HT1080 (cell line): ENCODE measurements at places on chromosomes 2 and 18. TPM values are rescaled to one million over a fixed set of nuclear protein-coding genes. Genes with fewer than 3 reads are reported as not detected.

The UBXN4 gene
- total RNA-seq, result 22.7 and 29.6 TPM in 2 replicates

- no peak for DNase-seq
Measured at GRCh38 chr2:49686291-49686690, 532.0 kb upstream of the FSHR start.

The GKN2 gene
- not detected in 2 replicates for total RNA-seq

DNA sequence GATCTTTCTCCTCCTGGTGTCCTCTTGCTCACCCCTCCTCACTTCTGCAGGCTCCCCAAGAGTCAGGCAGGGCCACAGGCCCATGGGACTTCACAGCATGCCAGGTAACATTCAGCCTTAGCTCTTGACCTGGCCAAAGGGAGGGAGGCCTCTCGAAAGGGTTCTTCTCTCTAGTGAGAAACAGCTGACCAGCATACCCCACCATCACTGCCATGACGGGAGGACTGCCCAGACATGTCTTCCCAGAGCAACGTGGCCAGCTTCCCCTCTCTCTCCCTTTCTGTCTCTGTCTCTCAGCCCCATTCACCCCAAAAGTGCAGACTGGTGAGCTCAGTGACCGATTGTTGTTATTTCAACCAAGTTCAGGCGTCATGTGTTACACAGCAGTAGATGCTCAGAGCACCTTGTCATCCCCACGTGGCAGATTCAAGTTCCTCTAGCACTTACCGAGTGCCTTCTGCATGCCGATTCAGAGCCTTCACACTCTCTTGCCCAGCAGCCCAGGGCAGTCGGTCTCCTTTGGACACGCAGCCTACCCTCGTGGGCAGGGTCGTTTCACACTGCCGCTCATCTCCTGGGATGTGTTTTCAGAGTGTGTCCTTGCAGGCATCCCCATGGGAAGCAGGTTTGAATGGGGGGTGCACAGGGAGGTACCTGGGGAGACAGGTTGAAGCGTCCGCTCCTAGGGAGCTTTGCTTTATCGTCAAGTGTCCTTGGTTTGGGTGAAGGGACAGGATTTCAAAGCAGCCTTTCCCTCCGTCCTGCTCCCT is 259.9 kb downstream of the NDUFA10 start:
- no peak for DNase-seq

DNA sequence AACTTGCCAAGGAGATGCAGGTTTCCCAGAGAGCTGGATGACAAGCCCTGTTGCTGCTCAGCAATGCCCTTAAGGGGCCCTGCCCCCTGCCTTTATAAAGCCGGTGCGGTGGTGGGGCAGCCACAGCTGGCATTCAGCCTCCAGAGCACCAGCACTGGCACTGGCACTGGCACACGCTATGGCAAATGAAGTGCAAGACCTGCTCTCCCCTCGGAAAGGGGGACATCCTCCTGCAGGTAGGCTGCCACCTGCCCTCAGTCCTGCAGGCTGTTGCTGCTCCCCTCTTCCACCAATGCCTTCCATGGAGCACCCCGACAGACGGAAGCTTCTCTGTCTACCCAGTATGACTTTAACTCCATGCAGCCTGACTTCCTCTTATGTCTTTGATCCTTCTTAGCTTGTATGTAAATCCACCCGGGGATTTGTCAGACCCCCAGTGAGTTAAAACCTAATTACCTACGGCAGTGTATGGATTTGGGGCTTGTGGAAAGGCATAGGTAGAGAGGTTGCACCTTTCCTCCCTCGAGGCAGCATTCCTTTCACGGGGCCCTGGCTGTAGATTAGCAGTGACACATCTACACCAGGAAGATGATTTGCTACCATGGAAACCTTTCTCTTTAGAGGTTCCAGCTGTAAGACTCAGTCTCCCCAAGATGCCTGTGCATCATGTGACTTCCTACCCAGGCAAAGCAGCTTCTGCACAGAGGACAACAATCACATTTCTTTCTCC is at the start of gene DAPL1:
Gene DAPL1, plus strand, starts transcription at position 123 of the 730 bp plus-strand sequence. Its CDS starts 56 bp downstream, at position 179.
- no peak for DNase-seq

DNA sequence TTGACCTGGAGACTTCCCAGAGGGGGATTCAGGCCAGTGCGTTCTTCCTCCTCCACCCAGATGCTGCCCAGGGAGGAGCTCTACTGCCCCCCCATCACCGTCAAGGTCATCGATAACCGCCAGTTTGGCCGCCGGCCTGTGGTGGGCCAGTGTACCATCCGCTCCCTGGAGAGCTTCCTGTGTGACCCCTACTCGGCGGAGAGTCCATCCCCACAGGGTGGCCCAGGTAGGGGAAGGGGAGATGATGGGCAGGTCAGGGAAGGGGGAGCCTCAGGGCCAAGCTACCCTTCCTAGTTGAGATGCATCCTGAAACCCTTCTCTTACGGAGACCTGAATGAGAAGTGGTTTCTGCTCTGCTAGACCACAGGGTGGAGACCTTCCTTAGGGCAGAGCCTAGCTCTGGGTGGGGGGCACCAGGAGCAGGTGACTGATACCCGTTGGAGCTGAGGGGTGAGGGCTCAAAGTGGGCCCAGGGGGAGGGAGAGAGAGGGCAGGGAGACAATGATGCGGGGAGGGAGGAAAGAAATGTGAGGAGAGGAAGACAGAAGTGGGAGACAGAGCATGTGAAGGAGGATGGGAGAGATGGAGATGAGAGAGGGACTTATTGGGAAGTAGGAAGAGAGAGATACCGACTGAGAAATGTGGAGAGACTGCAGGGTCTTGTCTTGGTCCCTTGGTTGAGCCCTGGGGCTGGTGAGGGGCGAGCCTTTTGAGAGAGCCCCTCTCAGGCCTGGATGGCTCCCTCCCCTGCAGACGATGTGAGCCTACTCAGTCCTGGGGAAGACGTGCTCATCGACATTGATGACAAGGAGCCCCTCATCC is 159.4 kb downstream of the DYSF start:
- DNase-seq, result no peak

DNA sequence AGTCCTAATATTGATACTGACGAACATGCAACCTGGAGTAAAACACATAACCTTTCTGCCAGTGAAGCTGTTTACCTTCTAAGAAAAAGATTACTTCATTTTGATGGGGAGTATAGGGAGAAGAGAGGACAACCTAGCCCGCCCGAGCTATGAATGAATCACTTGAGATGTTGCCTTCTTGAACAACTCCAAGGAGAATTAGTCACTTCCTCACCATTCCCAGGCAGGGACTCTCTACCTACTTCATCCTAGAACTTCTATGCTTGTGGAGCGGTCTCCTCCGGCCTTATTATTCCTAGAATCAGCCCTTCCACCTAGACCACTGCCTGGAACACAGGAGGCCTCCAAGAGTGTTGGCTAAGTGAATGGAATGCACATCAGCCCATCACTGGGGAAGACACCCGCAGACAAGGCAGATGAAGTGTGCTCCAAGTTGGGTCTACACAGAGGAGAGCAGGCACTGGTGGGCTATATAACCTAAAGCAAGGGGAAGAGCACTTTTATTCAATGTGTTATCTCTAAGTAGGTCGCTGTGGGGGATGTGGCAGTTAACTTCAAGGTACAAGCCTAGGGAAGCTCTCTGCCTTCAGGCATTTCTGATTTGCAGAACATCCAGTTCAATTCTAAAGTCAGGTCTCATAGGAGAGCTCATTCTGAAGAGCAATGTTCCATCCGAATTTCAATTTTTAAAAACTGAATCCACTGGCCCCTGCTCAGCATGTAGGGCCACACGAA is 57.4 kb downstream of the STK39 start:
- DNase-seq, result peak; percentile 94

The NDUFAF7 gene
- total RNA-seq, result 13.6 TPM in 2 replicates

The LGALSL gene
- 1.7 and 3.0 TPM in 2 replicates for total RNA-seq

The SOWAHC gene
- total RNA-seq, result 13.1 and 14.9 TPM in 2 replicates

DNA sequence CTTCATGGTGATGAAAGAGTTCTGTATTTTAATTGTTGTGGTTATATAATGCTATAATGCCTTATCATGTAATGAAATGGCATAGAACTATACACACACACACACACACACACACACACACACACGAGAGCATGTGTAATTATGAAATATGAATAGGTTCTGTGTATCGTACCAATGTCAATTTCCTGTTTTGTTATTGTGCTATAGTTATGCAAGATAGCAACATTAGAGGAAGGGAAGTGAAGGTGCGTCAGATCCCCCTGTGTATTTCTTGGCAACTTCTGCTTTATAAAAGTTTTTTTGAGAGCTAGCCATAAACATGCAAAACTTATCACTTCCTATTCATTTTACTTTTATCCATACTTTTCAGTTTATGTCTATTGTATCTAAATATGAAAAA is 60.7 kb upstream of the ARHGAP15 start:
- no peak for DNase-seq

- peak; percentile 13 for DNase-seq
Measured at GRCh38 chr2:122831649-122832048, 1076.2 kb downstream of the TSN start.

- no peak for DNase-seq
Measured at GRCh38 chr18:76544511-76545345, 49.7 kb upstream of the ZNF516 start.

DNA sequence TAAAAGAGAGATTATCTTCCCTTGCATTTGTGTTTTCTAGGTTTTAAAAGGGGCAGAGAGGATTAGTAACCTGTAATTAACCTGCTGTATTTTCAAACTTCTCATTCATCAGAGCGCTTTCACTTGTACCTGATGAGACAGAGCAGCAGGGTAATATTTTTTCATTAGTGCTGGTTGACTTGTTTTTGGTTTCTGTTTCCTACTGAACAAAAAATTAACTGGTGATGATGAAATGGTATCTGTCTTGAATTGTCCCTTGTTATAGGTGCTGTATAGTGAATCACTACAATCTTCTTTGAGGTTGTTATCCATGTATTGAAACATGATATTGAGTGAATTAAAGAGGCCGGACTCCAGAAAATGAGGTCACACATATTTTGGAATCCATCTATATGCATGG is 37.9 kb downstream of the CDH20 start:
- DNase-seq, result no peak

- peak; percentile 21 for DNase-seq
Measured at GRCh38 chr2:198873503-198874471, 584.0 kb downstream of the SATB2 start.

- peak; percentile 100 for DNase-seq
Measured at GRCh38 chr2:121075006-121075551, 209.9 kb downstream of the TFCP2L1 start.

GRCh38 chr2:240788482-240788881 is 31.5 kb downstream of the KIF1A start:
- no peak for DNase-seq

The AQP12A gene
- not detected in 2 replicates for total RNA-seq

- DNase-seq, result no peak
Measured at GRCh38 chr18:35609236-35609635, 27.7 kb downstream of the GALNT1 start.

The CXCR2 gene
- 0.10 and 0.50 TPM in 2 replicates for total RNA-seq

DNA sequence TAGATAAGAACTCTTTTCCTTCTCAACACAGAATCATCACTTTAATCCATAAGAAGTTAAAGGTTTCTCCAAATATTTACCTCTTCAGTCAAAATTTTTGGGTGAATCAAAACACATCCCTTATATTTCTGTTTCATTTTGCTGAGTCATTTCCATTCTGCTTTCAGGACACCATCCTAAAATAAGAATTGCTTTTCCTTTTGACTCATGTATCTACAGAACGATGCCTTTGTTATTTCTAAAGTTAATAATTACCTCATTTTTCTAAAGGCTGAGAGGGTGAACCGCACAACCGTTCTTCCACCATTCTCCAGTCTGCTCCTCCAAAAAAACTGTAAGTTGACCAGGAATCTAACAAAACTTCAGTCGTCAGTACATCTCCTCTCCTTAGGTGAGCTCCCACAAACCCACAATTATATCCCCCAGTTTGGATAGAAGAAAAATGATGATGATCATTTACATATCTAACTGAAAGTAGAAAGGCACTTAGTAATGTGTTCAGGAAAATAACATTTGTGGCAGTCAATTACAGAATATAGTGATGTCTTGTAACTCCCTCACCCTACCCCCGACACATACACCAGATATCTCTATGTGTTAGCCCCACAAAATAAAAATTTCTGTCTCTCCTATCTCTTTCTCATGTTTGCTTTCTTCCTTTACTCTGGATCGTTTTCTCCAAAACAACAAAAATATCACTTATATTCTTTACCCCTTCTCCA is 162.5 kb downstream of the RAD51AP2 start:
- peak; percentile 48 for DNase-seq

DNA sequence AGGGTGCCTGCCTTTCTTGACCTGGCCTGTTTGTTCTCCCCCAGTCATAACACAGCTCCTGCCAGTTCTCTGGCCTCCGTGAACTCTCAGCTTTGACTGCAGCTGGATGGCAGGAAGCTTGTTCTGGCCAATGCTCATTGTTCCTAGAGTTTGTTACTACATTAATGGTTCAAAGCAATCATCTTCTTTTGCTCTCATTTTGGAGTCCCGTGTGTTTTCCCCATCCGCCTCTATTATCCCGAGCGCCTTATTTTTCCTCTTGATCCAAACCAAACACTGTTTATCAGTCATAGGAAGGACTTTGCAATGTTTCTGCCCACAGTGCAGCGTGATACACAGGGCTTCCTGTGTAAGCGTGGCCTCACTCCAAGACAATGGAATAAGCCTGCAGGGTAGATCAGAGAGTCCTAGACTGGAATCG is 184.3 kb upstream of the APCDD1 start:
- DNase-seq, result no peak

- DNase-seq, result no peak
Measured at GRCh38 chr18:61464551-61465142, 131.4 kb downstream of the CDH20 start.

- DNase-seq, result no peak
Measured at GRCh38 chr18:76894566-76895346, 72.4 kb downstream of the ZNF236 start.

GRCh38 chr2:27223416-27223815 is 6.2 kb downstream of the CAD start:
- DNase-seq, result no peak

DNA sequence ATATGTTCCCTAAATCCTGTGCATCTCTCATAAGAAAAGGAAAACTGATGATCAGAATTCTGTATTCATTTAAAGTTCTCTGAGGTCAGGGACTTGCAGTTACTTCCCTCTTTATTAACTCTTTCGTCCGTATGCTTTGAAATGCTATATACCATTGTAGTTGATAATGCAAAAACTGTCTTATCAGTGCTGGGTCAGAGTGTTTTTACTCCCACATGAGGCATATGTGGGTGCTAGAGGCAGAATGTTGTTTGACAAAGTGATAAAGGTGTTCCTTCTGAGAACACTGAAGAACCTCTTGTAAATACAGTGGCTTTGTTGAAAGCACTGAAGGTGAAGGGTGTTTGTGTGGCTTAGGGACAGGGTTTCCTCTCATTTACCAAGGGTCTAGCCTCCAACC is 136.5 kb upstream of the NFATC1 start:
- DNase-seq, result no peak

- DNase-seq, result peak; percentile 70
Measured at GRCh38 chr2:196331143-196331542, 159.8 kb upstream of the STK17B start.

The KHK gene
- total RNA-seq, result 5.7 and 5.9 TPM in 2 replicates

DNA sequence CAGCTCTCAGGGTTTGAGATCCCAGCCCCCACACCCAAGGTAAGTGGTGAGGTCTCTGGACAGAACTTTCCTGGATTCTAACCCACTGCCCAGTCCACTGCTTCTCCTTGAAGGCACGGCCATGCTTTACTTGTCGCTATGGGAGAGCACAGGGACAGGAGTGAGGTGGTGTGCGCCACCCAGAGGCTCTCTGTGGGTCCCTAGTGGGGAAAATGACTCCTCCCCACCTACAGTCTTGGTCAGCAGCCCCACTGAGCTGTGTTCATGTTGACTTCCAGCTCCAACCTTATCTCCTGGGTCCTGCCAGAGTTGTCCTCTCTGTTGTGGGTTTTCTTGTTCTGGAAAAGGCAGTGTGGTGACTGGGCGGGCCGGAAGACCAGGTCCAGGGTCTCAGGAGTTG is 11.1 kb downstream of the TET3 start:
- no peak for DNase-seq

GRCh38 chr2:130327703-130328527 is 14.8 kb upstream of the IMP4 start:
- peak; percentile 84 for DNase-seq

The SERPINB3 gene
- not detected in 2 replicates for total RNA-seq

- DNase-seq, result no peak
Measured at GRCh38 chr2:133334923-133335322, 233.3 kb downstream of the NCKAP5 start.
